DND-41 (cell line): ENCODE measurements at places on chromosomes 5 and 9.

DNA sequence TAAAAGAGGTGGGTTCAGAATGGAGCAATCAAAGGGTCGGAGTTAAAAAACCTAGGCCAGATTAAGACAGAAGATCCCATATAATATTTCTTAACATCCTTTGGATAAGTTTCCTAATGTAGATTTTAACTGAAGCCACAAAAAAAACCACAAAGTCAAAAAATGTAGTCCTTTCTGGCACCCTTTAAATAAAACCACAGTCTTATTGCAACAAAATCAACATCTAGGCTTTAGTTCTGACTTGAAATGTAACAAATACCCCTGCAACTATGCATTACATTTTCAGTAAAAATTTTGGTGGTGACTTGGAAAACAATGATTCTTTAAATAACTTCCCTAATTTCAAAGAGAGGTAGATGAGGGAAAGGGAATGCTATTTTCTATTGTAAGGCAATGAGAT is 109.2 kb downstream of the PSAT1 start:
- DNase-seq: no peak

- no peak for DNase-seq
Observed at GRCh38 chr5:93186076-93186682, 394.8 kb downstream of the NR2F1-AS1 start.

GRCh38 chr5:156991714-156992113 is 28.7 kb upstream of the TIMD4 start:
- no peak for DNase-seq

DNA sequence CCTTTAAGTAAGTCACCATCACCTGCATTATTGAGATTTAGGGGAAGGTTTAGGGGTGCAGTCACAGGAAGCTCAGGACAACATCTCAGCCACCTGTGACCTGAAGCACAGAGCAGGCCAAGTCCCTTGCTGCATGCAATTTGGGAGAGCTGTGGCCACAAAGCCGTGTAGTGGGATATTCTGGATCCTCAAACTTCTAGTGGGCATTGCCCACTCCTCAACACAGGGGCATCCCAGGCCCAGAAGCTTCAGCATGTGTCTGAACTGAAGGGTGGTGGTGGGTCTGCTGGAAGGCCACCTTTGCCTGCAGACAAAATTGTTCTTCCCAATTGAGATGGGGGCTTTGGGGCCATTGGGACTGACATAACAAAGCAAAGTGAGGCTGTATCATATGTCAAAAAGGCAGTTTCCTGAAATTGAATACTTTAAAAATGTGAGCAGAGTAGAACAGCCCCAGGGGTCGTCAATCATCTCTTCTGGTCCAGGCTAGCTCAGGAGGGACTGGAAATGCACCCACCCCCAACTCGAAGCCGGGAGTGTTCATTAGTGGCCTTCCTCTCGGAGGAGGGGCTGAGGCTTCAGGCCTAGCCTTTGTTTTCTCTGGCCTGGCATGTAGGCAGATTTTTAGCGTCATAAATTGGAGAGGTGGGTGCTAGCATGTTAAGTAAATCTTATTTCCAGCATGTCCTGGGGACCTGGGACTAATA is 2.8 kb upstream of the GADD45G start:
- DNase-seq: no peak

GRCh38 chr5:98016771-98017170 is 756.7 kb upstream of the RGMB start:
- no peak for DNase-seq

- DNase-seq: no peak
Observed at GRCh38 chr9:16524078-16524477, 346.4 kb downstream of the BNC2 start.

- no peak for DNase-seq
Observed at GRCh38 chr9:34502891-34503290, 19.9 kb downstream of the ENHO start.

GRCh38 chr9:21684231-21684630 is 118.2 kb upstream of the MTAP start:
- DNase-seq: no peak

GRCh38 chr5:89071101-89071940 is 188.3 kb upstream of the MEF2C start:
- no peak for DNase-seq

DNA sequence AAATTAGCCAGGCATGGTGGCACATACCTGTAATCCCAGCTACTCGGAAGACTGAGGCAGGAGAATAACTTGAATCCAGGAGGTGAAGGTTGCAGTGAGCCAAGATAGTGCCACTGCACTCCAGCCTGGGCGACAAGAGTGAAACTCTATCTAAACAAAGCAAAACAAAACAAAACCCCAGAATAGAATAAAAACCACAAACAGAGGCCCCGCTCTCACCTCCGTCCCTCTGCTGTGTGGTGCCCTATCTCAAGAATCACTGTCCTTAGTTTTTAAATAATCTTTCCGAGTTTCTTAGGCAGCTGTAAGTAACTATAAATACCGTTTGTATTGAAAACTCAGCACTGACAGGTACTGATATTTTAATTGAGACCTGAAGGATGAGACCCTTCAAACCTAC is 42.7 kb upstream of the IER5L start:
- DNase-seq: no peak

DNA sequence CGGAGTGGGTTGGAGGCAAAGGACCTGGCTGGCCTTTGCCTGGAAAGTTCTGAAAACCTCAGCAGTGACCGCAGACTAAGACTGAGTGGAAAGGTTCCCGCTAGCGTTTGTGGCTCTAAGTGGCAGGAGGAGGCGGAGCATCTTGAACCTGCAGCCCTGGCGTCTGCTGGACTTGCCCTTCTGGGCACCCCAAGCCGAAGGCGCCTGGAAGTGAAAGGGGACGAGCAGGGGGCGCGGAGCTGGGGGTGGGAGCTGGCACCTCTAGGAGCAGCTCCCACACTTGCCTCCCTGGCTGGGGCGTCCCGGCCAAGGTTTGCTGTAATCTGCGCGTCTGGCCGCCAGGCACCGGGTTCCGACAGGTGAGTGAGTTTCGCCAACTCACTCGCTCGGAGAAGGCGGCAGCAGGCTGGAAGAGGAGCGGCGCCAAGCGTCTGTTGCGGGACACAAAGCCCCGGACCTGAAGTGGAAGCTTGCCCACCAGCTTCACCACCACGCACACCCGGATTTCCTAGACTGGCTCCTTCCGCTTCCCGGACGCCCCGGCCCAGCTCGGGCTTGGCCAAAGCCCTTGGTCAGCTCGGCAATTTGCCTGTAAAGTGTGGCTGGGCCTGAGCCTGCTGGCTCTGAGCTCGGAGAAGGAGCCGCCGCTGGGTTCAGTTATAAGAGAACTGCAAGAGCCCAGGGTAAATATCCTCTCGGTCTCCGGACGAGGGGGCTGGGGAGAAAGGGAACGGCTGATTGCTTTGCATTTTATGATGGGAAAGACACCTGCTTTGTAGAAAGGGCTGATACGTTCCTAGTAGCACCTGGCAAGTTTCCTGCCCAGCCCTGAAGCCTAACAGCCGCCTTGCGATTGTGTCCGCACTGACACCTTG is at the start of gene GNA14:
GNA14 (minus strand) TSS at position 89 of the 875 bp plus-strand sequence. CDS start 529 bp downstream, outside the sequence.
- no peak for DNase-seq
